NCI-H1048 (cell line): ENCODE measurements at places on chromosomes 7 and 10.
A peak's percentile ranks its signal among the peaks of the same experiment; 100 is the strongest.

- no peak for DNase-seq
Measured at GRCh38 chr7:106339513-106340246, 54.9 kb upstream of the NAMPT start.

- DNase-seq: no peak
Measured at GRCh38 chr10:106981452-106982075, 182.9 kb downstream of the SORCS1 start.

DNA sequence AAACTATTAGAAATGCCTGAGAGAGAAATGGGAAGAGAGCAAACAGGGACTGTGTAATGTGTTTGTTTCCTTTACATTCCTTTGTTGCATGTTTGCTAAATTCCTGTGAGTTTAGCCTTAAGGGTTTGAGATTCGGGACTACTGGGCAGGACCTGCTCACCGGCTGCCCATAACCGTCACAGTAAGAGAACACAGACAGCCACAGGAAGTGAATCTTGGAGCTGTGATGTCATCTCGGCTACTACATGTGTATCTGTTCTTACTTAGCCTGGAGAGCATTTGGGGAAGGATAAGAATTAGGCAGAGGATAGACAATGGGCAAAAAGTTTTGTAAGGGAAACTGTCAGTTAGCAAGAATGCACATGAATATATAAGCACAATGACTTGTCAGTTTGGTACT, 485.1 kb upstream of the KLF6 start:
- no peak for DNase-seq

- DNase-seq: peak; percentile 14
Measured at GRCh38 chr10:6667679-6668270, 87.7 kb upstream of the PRKCQ start.

DNA sequence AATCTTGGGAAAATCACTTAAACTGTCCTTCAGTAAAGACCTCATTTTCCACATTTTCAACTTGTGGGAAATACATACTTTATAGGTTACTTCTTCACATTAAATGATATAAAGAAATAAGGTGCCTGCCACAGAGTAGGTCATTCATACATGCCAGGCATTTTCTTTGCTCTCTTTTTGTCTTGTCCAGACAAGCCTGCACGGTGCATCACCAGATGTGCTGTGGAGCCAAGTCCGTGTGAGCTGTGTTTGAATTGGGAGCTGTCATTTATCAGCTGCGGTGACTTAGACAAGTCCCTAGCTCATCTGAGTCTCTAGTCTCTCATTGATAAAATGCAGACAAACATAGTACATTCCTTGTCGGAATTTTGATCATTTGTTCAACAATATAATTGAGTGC, 432.9 kb downstream of the SORCS3 start:
- DNase-seq: no peak

GRCh38 chr7:91436655-91437054, 172.4 kb downstream of the FZD1 start:
- DNase-seq: no peak

GRCh38 chr10:47340608-47341170, 7.5 kb upstream of the RBP3 start:
- no peak for DNase-seq

DNA sequence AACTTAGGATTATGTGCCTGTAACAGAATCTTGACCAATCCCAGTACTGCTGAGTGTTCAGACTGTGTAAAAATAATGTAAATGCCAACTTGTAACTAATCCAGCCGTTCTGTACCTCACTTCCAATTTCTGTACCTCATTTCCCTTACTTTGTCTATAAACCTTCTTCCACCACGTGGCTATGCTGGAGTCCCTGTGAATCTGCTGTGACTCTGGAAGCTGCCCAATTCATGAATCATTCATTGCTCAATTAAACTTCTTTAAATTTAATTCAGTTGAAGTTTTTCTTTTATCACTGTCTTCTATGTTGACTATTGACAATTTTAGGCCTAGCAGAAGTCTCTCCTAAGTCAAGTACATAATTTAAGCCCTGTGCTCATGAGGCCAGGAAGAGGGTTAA, 215.3 kb upstream of the RHOBTB1 start:
- no peak for DNase-seq

DNA sequence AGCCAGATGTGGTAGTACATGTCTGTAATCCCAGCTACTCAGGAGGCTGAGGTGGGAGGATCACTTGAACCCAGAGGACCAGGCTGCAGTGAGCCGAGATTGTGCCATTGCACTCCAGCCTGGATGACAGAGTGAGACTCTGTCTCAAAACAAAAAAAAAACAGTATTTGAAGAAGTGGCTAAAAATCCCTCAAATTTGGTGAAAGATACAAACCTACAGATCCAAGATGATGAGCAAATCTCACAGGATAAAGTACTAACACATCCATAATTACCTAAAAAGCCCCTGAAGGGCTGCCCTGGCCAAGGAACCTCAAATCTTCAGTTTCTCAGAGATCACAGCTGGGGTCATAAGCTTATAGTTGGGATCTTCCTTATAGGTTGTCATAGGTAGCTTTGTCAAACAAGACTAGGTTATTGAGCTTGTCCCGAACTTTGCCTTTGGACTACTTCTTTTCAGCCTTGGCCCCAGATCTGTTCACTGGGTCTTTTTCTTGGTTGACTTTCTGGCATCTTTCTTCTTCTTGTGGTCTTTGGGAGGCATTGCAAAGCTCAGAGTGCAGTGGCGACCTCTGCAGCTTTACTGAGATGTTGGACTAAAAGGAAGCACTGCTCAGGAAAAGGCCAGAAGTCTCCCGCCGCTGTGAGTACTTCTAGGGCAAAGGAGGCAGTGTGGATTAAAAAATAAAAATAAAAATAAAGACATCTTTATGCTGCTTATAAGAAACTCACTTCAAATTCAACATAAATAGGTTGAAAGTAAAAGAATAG, 28.6 kb upstream of the SAR1A start:
- DNase-seq: no peak

GRCh38 chr10:113354711-113355110, 198.1 kb upstream of the HABP2 start:
- no peak for DNase-seq

DNA sequence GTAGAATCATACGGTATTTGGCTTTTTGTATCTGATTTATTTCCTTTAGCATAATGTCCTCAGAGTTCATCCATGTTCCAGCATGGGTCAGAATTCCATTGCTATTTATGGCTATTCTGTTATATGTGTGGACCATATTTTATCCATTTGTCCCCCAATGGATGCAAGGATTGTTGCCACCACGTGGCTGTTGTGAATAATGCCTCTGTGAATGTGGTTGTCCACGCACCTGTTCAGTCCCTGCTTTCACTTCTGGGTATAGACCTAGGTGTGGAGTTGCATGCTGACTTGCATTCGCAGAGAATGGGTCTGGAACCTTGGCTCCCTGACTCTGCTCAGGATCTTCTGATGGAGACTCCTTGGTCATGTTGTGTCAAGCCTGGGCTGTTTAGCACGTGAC, 199.9 kb downstream of the CAMK1D start:
- no peak for DNase-seq

- peak; percentile 56 for DNase-seq
Measured at GRCh38 chr10:101018600-101019439, 12.1 kb downstream of the PDZD7 start.

- DNase-seq: no peak
Measured at GRCh38 chr7:133011746-133012145, 70.1 kb downstream of the CHCHD3 start.

DNA sequence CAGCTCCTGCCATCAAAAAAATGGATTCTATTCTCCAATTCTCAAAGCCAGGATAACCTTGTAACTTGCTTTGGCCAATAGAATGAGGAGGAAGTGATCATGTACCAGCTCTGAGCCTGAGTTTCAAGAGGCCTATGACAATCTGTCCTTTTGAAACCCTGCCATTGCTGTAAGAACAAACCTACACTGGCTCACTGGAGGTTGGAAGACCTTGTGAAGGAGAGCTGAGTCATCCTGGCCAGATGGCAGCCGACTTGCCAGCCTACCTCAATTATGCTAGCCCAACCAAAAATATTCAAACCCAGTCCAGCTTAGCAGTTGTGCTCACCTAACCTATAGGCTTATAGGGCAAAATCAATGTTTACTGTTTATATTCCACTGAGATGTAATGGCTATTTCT, 93.0 kb downstream of the HGF start:
- DNase-seq: no peak

- no peak for DNase-seq
Measured at GRCh38 chr7:128833148-128833945, 3.1 kb downstream of the FLNC start.

GRCh38 chr7:156617215-156617614, 23.4 kb upstream of the RNF32 start:
- no peak for DNase-seq

- DNase-seq: no peak
Measured at GRCh38 chr7:51154201-51154600, 162.4 kb downstream of the COBL start.

DNA sequence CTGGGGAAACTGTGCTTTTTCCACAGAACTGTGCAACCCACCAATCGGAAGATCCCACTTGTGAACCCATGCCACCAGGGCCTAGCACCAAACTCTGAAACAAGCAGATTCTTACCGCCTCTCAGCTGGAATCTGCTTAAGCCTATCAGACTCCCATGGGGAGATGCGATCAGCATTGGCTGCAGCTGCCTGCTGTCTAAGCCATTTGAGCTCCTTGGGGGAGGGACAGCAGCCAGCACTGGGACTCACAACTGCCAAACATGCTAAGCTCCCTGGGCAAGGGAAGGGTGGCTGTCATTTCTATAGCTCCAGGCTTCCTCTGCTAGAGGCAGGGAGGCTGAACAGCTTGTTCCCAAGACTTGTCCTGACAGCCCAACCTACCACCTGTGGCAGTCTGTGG, 283.8 kb downstream of the CDK14 start:
- no peak for DNase-seq

DNA sequence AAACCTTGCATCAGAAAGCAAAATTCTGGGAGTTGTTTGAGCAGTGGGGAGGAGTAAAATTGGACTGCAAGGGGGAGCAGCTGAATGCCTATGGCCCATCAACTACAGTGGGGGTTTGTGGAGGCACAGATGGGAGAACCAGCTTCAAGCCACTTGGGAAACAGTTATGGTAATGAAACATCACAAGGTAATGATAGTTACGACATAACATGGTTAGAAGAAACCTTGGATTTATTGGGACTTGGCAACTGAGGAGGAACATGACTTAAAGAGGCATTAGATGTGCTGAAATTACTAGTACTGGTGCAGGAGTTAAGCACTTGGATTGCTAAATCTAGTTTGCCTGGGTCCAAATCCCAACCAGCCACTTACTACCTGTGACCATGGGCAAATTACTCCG, 868.4 kb downstream of the KCNMA1 start:
- no peak for DNase-seq

DNA sequence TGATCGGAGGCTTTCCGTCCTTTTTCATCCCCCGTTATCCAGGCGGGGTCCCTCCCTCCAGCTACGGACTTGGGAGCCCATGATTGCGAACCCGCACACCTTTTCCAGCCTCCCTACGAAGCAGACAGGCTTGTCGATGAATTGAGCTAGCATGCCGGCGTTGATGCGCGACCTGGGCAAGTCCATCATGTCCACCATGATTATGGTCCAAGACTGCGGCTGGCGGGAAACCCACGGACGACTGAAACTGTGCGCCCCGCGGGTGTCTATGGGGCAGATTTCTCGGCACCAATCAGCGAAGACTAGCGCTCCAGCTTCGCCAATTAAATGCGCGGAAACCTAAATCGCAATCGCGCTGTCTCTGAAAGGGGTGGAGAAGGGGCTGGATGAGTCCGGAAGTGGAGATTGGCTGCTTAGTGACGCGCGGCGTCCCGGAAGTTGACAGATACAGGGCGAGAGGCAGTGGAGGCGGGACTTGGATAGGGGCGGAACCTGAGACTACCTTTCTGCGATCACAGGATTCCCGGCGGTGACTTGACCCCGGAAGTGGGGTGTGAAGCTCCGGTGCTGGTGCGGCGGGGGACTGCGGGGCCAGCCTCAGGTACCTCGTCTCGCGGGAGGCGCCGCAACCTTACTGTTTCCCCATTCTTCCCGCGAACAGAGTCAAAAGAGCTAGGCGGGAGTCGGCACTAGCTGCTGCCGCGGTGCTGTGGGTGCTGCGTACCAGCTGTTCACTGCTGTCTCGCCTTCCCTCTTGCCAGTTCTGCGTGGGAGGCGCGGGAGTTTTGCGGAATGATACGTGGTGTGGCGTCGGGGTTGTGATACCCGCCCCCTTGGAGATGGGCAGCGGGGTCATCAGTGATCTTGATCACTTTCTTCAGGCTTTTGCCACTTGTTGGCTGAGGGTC, at the start of gene UMAD1:
Gene UMAD1, plus strand, starts transcription at position 532 of the 908 bp plus-strand sequence. CDS start 32,620 bp downstream, outside the sequence.
- DNase-seq: peak; percentile 98

- DNase-seq: no peak
Measured at GRCh38 chr10:7297094-7297493, 113.7 kb downstream of the SFMBT2 start.

- no peak for DNase-seq
Measured at GRCh38 chr10:84848967-84849366, 520.6 kb downstream of the CCSER2 start.

GRCh38 chr7:124086843-124087242, 54.0 kb upstream of the TMEM229A start:
- no peak for DNase-seq

DNA sequence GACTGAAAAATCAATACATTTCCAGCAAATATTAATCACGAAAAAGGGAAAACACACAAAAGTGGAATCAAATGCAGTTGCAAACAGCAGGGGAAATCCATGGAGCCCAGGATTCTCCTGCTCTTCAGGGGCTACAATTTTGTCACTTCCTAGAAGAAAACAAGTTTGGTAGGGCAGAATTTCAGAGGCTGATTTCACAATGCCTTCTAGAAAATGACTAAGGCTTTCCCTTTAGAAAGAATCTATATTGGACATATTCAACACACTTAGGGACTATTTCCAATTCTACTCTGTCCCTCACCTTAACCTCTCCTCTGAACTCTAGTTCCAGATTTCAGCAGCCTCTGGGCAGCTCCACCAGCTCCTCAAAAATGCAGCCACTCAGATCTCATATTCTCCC, 111.3 kb downstream of the HECTD2 start:
- DNase-seq: no peak

- DNase-seq: no peak
Measured at GRCh38 chr7:140219672-140220524, 43.1 kb upstream of the KDM7A start.

- peak; percentile 97 for DNase-seq
Measured at GRCh38 chr7:138459413-138460175, 465 bp upstream of the TRIM24 start.
